ENCODE measurements at places on chromosomes 3 and 15.

- DNase-seq = peak; percentile 76
Observed at GRCh38 chr3:107690522-107691138, 167.9 kb downstream of the BBX start.

DNA sequence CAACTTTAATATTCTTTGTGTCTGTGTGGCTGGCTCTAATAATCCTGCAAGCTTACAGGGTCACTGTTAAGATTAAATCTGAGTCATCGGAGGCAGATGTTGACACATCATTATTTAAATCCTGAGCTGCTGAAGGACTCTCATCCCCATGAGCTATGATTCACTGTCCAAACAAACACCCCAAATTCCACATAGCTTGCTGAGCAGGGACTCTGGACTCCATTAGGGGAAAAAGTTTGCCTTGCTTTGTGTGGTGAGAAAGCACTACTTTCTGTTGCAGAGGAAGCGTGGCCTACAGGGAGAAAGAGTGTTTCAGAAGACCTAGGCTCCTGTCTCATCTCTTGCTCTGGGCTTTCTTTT lies 213.7 kb downstream of the PDCD6IP start:
- peak; percentile 88 for DNase-seq

DNA sequence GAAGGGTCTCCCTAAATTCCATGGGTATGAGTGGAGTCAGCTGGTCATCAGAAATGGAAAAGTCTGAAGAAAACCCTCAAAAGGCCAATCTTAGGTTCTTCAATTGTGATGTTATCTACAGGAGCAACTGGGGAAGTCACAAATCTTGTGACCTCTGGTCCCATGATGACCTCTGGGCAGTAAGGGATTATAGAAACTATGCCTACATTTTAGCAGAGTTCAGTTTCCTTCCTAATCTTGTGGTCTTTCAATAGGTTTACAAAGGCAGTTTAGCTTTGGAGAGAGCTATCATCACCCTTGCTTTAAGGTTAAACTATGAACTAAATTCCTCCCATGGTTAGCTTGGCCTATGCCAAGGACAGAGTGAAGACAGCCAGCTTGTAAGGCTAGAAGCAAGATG lies 225.1 kb downstream of the DPH6 start:
- no peak for DNase-seq

- DNase-seq = no peak
Observed at GRCh38 chr15:55789066-55789660, 46.2 kb upstream of the PRTG start.

- no peak for DNase-seq
Observed at GRCh38 chr3:166481340-166481739, 644.1 kb upstream of the BCHE start.

DNA sequence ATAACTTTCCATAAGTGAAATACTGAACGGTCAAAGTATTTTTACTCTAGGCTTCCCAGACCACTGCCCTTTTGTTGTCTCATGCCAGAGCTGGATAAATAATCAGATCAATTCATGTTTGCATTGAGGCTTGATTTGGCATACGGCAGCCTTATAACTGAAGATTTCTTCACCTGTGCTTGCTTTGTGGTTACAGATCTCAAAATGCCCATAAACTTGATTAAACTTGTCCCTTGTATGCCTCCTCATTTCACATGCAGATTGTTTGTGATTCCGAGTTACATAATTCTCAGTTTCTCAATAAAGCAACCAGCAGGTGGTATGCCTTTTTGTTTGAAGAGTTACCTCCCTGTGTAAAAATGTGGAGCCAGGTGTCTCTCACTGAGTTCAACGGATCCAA lies 211.4 kb upstream of the LRIG1 start:
- no peak for DNase-seq

- DNase-seq = no peak
Observed at GRCh38 chr15:31265090-31265870, 61.4 kb upstream of the KLF13 start.

- DNase-seq = no peak
Observed at GRCh38 chr3:46669191-46669999, 24.1 kb downstream of the ALS2CL start.

- no peak for DNase-seq
Observed at GRCh38 chr15:70523192-70523591, 240.2 kb downstream of the UACA start.

- no peak for DNase-seq
Observed at GRCh38 chr3:155970398-155970797, 99.9 kb downstream of the GMPS start.

Data from umbilical cord (tissue), 2 donors.